ENCODE measurements at places on chromosomes 4 and X.

- no peak for DNase-seq
These were observed 197.7 kb downstream of the SPANXN3 start for GRCh38 chrX:143319526-143319925.

DNA sequence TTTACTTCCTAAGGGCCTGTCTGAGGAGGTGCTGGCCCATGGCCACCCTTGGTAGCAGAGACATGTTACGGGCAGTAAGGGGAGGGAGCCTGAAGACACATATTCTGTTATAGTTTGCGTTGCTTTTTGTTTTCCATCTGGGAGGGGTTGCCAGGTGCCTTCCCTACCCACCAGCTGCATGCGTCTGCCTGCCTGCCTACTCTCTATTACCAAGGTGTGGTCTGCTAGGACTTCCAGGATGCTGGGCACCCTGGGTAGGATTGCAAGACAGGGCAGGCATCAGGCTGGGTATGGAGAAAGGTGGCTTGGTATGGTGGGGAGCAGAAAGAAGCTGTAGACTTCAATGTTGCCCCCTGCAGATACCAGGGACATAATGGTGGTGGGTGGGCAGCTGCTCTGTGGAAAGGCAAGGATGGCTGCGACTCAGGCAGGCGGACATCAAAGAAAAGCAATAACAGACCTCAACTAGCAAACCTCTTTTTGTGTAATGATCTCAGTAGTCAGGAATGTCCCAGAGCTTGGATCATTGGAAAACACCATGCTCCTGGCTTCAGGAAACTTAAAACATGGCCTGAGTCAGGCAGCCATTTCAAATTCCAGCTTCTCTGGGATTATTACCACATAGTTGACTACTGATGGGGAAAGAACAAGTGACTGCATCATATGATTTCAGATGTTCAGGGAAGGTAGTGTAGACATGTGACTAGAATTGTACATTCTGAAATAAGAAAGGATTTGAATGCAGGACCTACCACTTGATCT lies 67.8 kb downstream of the HOPX start:
- DNase-seq: no peak

- no peak for DNase-seq
These were observed 528 bp downstream of the NSDHL start for GRCh38 chrX:152831391-152831790.

DNA sequence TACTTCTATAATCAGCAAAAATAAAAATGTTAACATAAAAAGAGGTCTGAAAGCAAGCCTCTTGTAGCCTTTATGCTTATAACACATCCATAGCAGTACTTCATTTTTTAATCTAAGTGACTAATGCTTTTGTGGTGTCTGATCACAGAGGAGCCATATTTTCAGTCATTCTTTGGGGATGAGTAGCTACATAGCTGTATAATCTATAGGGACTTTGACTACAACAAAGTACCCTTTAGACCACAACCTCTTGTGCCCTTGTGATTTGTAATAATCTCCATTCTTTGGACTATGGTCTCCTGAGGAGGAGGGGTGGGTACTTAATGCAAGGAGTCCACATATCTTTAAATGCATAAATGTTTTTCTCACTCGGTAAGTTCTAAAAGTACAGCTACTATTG lies 9.6 kb downstream of the DRP2 start:
- no peak for DNase-seq

DNA sequence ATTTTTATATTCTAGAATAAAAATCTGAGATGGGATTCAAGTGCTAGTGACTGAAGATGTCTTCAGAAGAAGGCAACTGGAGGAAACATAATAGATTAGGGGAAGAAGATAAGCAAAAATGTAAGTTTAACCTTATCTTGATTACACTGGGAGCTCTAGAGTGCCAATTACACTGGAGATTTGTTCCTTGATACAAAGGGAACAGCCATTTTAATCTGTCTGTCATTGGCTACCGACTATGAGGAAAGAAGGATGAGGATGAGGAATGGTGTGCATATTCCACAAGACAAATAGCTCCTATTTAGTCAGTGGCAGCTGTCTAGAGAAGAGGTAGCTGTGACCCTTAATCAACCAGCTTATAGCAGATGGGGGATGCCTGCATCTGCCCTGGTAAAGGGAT lies 1034.5 kb upstream of the IGFBP7 start:
- DNase-seq: no peak

DNA sequence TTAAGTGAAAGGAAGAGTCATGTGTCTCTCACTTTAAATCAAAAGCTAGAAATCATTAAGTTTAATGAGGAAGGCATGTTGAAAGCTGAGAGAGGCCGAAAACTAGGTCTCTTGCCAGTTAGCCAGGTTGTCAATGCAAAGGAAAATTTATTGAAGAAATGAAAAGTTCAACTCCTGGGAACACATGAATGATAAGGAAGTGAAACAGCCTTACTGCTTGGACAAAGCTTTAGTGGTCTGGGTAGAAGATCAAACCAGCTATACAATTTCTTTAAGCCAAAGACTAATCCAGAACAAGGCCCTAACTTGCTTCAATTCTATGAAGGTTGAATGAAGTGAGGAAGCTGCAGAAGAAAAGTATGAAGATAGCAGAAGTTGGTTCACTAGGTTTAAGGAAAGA lies 24.9 kb downstream of the RHOH start:
- DNase-seq: no peak

DNA sequence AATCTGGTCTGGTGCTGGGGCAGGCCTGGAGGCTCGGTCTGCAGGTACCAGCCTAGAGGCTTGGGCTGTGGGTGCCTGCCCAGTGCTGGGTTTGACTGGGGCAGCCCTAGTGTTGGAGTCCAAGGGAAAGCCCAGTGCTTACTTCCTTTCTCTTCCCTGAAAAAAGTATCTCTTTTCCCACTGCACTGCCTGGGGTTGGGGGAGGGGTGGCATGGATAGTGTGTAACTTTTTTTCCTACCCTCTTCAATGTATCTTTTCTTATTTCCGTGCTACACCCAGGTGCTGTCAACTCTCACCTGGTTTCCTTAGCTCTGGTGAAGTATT lies 21.6 kb downstream of the KANTR start:
- no peak for DNase-seq

GRCh38 chr4:85669204-85669603 lies 194.3 kb downstream of the ARHGAP24 start:
- DNase-seq: no peak

GRCh38 chrX:25143596-25143995 lies 127.8 kb upstream of the ARX start:
- DNase-seq: no peak

- no peak for DNase-seq
These were observed 121.6 kb upstream of the TBC1D9 start for GRCh38 chr4:140877781-140878180.

- no peak for DNase-seq
These were observed 92.4 kb downstream of the PPP2R2C start for GRCh38 chr4:6379767-6380745.

DNA sequence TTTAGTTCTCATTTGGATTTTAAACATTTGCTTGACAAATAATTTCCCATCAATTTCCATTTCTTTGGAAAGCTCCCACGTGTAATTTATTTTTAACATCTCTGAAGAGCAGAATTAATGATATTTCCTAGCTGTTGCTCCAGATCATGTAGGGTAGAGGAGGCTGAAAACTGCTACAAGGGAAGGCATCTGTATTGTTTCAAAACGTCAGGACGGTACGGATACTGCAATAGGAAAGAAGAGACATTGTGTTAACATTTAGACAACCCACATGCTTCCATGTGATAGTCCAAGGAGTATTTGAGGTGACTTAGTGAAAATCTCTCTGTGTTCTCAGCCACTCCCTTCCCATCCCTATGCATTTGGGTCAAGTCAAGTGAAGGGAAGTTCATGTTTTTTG lies 15.4 kb upstream of the ADH1B start:
- no peak for DNase-seq

GRCh38 chrX:44314808-44315207 lies 28.7 kb downstream of the EFHC2 start:
- no peak for DNase-seq

- no peak for DNase-seq
These were observed 1536.4 kb upstream of the TENM3 start for GRCh38 chr4:180706766-180707165.

DNA sequence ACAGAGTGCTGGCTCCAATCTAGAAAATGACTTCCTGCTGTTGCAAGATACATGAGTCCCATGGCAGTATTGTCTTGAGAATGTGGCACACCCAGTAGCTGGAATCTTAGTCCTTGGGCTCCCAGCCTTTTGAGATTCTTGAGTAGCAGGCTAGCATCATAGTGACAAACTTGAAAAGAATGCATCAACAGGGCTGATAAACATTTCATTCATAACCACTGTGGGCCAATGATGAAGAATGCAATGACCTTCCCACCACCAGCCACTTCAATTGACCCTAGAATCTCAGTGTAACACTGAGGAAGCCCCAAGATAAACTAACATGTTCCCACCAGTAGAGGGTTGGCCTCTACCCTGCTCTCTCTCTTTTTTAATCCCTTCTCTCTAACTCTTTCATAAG lies 329.3 kb downstream of the GBA3 start:
- no peak for DNase-seq

DNA sequence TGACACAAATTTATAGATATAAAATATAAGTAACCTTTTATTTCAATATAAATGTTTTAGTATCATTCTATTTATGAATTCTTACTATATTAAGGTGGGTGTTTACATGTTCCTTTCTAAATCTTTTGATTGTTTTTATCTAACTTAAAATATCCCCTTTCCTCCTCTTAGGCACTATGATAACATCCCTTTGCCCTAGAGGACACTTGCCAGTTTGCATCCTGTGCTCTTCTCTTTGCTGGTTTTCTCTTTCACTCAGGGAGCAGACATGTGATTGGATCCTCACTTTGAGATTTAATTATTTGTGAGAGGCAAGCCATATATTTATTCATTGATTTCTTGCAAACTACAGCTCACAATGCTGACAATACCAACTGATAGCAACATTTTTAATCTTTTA lies 16.2 kb downstream of the LRIT3 start:
- DNase-seq: no peak

DNA sequence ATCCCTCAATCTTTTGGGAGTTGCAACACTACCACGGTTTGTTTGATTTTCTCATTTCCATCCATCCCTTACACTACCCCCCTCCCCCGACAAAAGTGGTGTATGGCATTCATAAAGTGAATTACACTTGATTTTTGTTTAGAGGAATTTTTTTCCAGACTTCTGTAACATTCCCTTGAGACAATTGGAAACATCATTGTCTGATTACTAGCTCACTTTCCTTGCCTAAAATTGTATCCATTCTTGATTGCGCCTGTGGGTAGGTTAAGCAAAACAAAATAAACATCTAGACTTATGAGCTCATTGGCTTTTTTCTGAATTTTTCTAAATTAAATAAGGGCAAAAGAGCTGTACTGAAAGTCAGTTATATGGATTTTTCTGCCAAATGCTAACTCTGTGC lies 3.5 kb downstream of the GPC3 start:
- no peak for DNase-seq

DNA sequence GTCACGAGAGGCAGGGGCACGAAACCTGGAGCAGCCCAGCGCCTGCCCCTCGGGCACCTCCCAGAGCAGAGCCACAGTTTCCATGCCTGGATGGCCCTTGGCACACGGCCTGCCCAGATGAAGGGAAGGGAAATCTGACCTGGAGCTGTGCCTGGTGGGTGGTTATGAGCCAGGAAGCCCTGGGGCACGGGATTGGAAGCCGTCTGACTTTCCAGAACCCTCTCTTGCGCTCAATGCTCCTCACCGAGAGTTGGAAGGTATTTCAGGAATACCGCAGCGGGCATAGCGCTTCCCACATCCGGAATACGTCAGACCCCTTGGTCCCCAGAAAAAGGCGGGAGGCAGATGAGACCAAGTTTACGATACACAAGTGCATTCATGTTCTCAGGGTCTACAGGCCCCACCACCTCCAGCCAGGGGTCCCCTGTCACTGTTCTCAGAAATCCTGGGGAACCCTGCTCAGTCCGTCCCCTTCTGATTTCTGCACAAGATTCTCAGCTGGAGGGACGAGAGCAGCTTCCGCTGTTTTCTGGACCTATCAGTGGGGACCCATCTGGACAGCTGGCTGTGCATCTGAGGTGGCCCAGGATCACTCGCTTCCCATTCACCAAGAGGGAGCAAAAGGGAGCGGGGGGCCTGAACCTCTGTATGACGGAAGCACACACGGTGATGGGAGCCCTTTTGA lies 172.9 kb downstream of the AFAP1 start:
- DNase-seq: no peak
